ENCODE measurements at places on chromosomes 1 and 21.
A peak's percentile ranks its signal among the peaks of the same experiment; 100 is the strongest.

DNA sequence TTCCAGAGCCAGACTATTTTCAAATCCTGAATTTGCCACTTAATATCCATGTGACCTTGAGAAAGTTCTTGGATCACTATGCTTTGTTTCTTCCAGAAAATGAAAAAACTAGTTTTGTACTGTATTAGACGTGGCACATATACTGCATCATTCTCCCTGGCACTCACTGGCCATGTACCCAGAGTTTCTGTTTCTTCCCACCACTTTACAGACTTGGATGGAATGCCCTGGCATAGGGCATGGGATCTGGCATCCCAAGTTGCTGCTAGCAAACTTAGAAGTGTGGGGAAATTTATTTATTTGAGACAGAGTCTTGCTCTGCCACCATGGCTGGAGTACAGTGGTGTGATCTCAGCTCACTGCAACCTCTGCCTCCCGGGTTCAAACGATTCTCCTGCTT, 10.0 kb downstream of the KLF18 start:
- DNase-seq: no peak

GRCh38 chr21:35321322-35322200, 272.5 kb upstream of the RUNX1 start:
- DNase-seq: no peak

DNA sequence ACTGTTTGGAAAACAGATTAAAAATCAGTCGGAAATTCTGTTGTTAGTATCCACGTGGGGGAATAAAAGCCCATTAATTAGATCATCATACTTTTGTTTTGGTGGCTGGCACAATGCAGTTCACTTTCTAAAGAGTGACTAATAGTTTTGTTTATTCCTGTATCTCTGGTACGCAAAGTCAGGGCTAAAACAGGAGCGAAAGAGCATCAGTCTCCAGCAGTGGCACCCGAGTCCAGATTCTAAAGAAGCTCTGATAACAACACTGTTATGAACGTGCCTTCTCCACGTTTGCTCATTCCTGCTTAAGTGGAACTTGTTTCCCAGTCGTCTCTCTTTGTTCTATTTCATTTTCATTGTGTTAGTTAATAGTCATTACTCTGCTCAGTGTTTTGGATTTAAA, 69.6 kb downstream of the HSPA13 start:
- no peak for DNase-seq

GRCh38 chr1:52574594-52574993, 21.7 kb upstream of the TUT4 start:
- DNase-seq: peak; percentile 81

GRCh38 chr1:1364266-1364665, 5.9 kb upstream of the MXRA8 start:
- DNase-seq: no peak

GRCh38 chr1:4488018-4488417, 166.4 kb upstream of the AJAP1 start:
- no peak for DNase-seq

- no peak for DNase-seq
These were observed 4.5 kb downstream of the MMEL1 start for GRCh38 chr1:2628191-2628932.

DNA sequence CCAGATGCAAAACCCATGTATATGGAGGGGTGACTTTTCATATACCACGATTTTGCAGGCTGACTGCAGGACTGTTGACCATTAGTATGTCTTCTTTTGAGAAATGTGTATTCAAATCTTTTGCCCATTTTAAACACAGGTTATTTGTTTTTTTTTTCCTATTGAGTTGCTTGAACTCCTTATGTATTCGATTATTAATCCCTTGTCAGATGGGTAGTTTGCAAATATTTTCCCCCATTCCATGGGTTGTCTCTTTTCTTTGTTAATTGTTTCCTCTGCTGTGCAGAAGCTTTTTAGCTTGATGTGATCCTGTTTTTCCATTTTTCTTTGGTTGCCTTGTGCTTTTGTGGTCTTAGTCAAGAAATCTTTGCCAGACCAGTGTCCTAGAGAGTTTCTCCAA, 24.6 kb upstream of the KLF17 start:
- DNase-seq: no peak

GRCh38 chr1:77824079-77824478, 44.6 kb downstream of the MIGA1 start:
- DNase-seq: peak; percentile 51
